ENCODE measurements at places on chromosomes 3 and 15.

- no peak for DNase-seq
Measured at GRCh38 chr3:56838448-56838847, 36.7 kb upstream of the ARHGEF3 start.

DNA sequence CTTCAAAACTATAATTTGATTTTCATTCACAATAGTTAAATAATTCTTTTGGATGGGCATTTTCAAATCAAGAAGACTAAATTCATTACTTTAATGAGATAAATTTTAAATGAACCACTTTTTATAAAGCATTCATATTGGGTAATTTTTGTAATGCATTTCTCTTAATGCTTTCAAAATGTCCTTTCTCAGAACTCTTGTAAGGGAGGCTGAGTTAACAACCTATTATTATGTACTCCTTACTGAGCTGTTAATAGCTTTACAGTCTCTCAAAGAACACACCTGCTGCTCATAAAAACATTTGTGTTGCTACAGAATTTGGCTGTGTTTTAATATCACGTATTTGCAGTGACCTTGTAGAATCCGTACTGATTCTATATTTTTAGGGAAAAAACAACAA lies 334.0 kb upstream of the ARL6 start:
- no peak for DNase-seq

DNA sequence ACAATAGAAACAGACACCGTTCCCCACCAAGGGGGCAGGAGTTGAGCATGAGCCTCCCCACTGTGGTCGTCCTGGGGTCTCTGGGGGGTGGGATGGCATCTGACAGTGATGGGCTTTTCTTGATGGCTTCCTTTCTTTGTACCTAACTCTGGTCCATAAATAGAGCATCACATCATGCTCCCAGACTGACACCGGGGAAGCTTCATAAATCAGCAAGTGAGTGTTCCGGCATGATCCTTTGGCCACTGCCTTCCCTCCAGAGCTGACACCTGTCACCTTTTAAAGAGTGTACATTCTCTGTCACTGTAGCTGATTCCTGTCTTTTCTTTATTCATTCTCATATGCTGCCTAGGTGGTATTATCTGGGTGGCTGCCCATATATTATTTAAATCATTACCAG lies 129.9 kb downstream of the ROBO2 start:
- DNase-seq, result no peak

DNA sequence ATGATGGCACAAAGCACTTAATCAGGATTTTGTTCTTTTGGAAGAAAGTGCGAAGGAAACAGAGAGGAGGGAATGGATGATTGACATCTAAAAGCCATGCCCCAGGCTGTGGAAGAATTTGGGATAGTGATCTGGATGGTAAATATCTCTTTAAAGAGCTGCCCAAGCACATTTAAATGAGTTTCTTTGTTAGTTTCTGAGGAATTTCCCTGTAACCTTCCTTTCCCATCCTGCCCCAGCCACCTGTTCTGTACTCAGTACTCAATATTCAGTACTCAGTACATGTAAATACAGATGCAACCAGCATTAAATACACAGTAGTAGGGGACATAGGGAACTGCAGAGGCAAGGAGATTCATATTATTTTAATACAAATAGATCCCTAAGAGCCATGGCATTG lies 7.8 kb upstream of the CORO2B start:
- no peak for DNase-seq

GRCh38 chr3:178097576-178097975 lies 438.7 kb upstream of the KCNMB2 start:
- DNase-seq, result no peak

DNA sequence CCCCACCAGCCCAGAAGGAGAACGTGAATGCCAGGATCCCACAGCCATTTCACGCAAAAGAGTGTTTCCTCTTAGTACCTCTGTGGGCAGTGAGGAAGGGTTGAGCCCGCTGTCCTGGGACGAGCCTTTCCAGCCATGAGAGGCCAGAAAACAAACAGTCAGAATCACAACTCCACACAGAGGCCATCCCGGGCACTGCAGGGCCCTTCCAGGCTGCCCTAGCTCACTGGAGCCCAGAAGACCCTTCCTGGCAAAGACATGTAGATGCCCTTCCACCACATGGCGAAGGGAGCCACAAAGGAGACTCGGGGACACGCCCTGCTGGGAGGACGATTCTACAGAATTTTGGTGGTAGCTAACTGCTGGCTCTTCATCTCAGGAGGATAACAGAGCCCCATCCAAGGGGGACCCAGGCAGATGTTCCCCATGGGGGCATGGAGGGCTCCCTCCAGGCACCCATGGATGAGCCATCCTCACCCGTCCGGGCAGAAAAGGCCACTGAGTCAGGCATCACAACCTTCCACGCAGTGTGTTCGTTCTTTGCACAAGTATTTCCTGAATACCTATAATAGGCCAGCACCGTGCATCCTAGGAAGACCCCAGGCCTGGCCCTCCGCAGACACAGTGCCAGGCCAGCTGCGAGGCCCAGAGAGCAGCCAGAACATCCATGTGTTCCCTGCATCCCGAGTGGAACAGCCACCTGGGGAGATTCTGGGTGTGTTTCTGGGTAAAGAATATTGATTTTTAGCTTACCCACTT lies 47.2 kb downstream of the SLC12A8 start:
- DNase-seq, result no peak

GRCh38 chr15:52294881-52295420 lies 653 bp downstream of the MYO5C start:
- DNase-seq, result no peak

GRCh38 chr15:59283717-59284391 lies 77.2 kb downstream of the LDHAL6B start:
- DNase-seq, result no peak

DNA sequence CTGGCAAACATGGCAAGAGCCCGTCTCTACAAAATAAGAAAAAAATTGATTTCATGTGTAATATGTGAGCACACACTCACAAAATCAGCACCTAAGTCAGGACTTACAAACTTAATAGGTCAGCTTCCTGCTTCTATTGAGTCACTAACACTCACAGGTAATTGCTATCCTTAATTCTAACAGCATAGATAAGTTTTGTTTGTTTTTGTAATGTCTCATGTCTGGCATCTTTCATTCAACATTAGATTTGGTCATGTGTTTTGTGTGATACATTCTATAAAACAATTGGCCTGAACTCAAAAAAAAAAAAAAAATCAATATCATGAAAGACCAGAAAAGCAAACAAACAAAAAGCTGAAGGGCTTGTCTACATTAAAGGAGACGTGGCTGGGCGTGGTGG lies 564.7 kb downstream of the AGBL1 start:
- DNase-seq, result no peak

DNA sequence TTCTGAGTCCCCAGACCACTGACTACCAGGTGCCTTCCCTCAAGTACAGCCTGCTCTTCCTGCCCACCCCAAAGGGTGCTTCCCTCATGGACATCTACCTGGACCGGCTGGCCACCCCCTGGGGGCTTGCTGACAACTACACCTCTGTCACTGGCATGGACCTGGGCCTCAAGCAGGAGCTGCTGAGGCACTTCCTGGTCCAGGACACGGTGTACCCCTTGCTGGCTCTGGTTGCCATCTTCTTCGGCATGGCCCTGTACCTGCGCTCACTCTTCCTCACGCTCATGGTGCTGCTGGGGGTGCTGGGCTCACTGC lies 9.3 kb downstream of the DISP2 start:
- DNase-seq, result no peak

- no peak for DNase-seq
Measured at GRCh38 chr3:42236611-42237010, 29.4 kb downstream of the CCK start.

DNA sequence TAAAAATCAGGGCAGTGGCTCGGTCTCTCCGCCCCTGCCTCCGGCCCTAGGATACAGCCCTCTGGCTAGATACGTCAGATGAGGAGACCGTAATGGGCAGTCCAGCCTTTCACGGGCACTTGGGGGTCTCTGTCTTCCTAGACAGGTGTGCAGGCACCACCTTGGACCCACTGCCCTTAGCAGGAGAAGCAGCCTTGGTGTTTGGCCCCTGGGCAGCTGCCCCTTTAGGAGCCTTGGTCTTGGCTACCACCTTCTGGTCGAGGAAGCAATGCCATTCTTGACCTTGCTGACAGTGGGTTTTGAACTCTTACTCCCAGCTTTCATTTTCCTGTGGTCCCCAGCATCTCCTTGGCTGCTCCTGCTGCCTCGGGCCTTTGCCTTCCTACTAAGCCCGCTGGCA lies 149.7 kb upstream of the FRMD4B start:
- DNase-seq, result no peak

DNA sequence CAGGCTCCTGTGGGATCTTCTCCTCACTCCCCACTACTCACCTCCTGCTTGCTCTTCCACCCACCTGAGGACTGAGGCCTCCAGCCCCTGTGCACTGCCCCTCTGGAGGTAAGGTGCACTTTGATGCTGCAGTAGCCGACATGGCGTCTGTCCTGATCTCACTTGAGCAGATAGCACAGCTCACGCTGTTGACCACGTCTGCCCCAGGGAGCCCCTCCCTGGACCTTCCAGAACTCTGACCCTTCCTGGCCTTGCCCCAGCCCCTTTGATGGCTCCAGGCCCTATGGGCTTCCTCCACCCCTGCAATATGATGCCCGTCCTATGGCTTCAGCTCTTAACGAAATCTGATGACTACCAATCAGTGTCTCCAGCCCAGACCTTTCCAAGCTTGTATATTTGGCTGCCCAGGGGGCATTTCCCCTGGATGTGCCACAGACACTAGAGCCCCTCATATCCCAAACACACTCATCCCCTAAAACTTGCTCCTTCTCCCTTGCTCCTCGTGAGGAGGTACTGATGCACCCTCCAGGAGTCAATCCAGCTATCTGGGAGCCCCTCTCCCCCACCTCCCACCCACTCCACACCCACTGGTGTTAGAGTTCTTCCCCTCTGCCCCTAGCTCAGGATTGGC lies 27.1 kb downstream of the KY start:
- DNase-seq, result no peak

All from CD4-positive, alpha-beta T cell treated with Interferon gamma for 1 hour (primary cell).